ENCODE measurements at places on chromosomes 2 and 18.

DNA sequence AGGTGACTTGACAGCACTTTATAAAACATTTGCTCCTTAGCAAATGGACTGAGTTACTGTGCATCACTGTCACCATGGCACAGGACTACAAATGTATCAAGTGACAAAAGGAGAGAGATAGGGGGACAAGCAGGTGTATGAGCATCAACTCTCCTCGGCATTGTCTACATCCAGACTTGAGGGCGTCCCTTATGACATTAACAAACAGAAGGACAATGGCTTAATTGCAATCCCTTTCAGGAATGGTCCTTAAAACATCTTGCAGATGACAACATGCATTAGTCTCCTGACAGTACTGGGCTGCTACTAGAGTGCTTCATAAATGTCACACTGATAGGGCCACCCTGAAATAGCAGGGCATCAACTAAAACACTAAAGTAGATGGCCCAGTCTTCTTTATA lies 198.8 kb downstream of the PDE1A start:
- no peak for DNase-seq

- no peak for DNase-seq
Observed at GRCh38 chr2:234098681-234099080, 48.2 kb downstream of the SPP2 start.

- no peak for DNase-seq
Observed at GRCh38 chr2:27964067-27964466, 73.5 kb downstream of the BABAM2 start.

- no peak for DNase-seq
Observed at GRCh38 chr2:40457366-40457765, 5.5 kb upstream of the SLC8A1 start.

DNA sequence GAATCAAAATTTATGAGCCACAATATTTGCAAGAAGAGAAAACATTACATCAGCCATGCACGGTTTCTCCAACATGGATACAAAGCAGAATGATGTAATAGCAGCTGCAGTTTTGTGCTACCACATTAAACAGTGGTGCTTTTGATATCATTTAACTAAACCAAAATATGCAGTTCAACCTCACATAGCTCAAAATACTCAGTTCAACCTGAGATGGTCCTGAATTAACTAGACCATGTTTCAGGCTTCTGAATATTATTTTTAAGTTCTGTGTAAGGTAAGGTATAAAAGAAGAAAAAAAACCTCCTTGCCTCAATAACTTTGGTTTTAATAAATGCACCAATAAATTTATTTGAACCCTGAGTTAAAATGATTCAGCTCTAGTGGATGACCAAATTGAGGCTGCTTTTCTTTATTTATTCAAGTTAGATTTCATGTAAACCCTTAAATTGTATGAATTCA lies 18.8 kb upstream of the TSPYL6 start:
- peak; percentile 27 for DNase-seq

DNA sequence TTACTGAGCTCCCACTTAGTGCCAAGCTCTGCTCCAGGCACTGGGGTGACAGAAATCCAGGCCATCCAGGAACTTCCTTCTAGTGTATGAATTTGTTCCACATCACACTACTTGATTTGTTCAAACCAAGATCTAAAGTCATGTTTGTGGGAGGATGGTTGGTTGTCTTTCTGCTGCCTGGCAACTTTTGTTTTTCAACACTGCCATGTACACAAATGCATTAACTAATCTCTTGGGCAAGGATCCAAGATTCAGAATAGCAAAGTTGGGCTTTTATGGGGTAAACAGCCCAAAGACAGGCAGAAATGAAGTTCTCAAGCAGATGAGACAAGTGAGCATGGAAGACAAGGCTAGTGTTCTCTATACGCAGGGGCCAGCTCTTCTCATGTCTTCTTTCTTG lies 53.4 kb upstream of the PROKR1 start:
- DNase-seq: no peak

DNA sequence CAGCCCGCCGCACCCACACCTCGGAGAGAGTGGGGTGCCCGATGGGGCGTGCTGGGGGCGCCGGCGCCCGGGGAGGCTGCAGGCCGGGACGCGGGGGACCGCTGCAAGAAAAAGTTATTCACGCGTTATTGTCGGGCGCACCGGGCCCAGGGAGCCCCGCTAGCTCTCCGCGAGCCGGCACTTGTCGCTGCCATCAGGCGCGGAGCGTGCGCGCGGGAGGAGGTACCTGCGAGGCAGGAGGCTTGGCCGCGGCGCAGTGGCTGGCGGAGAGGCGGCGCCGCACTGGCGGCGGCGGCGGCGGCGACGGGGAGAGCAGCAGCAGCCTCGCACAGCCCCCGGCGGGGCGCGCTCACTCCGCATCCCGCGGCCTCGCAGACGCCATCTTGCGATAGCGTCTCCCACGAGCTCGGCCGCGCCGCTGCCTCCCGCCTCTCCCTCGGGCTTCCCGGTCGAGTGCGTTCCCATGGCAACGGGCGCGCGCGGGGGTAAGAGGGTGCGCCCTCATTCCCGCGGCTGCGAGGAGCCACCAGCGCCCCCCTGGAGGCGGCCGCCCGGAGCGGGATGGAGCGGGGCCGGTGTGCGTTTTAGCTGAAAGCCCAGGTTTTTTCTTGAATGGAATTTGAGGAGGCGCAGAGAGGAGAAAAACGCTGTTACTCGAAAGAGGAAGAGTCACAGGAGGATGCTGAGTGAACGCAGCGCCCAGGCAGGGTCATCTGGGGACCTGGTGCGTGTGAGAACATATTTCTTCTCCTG lies at the start of gene CHN1:
Gene CHN1 (minus strand): TSS at position 402 of the 753 bp plus-strand sequence. CDS start 469 bp downstream, outside the sequence.
- peak; percentile 60 for DNase-seq

GRCh38 chr2:237696461-237696860 lies 69.1 kb downstream of the LRRFIP1 start:
- no peak for DNase-seq

- no peak for DNase-seq
Observed at GRCh38 chr2:159449504-159450124, 163.1 kb upstream of the WDSUB1 start.

DNA sequence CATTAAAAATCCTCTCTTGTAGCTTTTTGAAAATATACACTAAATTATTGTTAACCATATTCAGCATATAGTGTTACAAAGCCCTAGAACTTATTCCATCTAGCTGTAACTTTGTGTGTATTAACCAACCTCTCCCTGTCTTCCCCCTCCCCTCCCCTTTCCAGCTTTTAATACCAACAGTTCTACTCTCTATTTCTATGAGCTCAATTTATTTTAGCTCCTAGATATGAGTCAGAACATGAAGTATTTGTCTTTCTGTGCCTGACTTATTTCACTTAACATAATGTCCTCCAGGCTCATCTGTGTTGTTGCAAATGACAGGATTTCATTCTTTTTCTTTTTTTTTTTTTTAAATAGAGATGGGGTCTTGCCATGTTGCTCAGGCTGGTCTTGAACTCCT lies 45.1 kb downstream of the GPD2 start:
- DNase-seq: no peak

- peak; percentile 19 for DNase-seq
Observed at GRCh38 chr2:44126106-44126797, 42.4 kb upstream of the PPM1B start.

DNA sequence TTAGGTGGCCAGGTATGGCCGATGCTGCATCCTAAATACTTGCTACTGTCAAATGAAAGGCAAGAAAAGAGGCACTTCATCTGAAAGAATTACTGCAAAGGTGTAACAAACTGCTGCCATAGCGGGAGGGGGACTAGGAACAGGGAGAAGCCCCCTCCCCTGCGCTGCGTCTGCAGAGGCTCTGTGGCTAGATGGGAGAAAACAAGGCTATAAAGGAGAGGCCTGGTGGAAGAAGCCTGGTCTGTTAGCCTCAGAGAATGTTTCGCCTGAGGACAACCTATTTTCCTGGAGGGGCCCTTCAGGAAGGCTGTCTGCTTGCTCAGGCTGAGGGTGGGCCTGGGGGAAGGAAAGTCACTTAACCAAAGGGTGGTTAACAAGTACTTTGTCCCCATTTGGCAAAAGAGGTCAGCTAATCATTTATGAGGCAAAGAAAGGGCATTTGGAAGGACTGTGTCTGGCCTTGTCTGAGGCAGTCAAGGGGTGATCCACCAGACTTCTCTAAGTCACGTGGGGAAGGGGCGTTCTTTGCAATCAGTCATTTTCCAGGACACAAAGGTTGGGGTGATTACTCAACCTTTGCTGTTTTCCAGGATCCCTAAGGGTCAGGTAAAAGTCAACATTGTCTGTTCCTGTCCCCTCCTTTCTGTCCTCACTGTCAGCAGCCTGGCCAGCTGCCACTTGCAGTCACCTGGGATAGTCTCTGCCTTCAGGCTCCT lies 103.0 kb upstream of the TMEM200C start:
- no peak for DNase-seq

GRCh38 chr2:55718165-55719008 lies 24.7 kb upstream of the PNPT1 start:
- DNase-seq: peak; percentile 72

DNA sequence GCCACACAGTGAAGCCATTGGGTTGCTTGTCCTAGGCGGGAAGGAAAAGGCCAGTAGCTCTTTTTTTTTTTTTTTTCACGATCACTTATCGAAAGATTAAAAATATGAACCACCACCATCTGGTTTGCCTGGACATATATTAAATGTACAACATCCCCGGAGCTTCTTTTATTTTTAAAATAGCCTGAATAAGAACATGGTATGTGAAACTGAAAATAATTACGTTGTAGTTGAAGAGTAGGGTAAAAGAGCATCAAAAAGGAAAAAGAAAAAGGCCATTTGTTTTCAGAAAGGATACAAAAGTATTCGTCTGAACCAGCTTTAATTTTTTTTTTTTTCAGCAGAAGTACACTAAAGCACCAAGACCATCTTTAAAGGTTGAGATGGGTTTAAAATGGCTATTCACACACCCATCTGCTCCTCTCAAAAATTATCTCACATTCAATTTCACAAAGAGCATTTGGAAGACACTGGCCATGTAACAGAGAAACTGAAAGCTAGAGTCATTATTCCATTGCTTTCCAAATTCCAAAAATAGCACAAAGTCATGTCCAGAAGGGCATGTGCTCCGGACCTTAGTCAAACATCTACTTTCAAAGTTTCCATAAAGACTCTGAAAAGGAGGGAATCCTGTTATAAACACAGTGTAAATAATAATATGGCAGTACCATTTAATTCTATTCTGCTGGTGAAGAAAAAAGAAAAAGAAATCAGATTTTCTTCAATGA lies 82.9 kb downstream of the SCN3A start:
- no peak for DNase-seq

GRCh38 chr2:65199166-65199565 lies 28.5 kb upstream of the ACTR2 start:
- DNase-seq: no peak

- no peak for DNase-seq
Observed at GRCh38 chr2:12915787-12916186, 199.1 kb downstream of the TRIB2 start.

DNA sequence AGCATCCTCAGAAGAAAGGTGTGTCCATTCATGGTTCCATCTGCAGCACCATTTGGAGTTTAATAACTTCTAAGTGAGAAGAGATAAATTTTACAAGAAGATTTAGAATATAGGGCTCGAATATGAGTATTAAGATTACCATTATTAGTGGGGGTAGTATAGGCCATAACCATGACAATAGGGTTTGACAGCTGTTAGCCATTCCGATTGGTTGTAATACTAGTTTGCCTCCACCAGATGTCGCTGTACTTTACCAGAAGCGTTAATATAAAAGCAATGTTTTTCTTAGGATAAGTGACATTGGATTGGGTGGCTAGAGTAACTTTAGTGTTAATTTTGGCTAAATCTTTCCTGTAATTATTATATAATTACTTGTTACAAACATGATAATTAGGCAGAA lies 107.5 kb upstream of the SRD5A2 start:
- DNase-seq: no peak

DNA sequence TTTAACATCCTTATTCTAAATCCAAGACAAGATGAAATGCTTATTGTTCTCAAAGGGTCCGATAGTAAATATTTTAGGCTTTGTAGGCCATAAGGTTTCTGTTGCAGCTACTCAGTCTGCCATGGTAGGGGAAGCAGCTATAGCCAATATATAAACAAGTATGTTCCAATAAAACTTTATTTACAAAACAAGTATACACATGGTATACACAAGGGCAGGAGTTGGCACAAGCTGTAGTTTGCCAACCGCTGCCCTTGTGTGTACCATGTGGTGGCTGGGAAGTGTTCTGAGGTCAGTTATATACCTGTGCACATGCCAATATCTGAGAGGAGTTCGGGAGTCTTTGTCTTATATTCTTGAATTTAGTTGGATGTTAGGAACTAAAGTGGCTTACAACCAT lies 126.0 kb upstream of the DNMT3A start:
- DNase-seq: no peak

DNA sequence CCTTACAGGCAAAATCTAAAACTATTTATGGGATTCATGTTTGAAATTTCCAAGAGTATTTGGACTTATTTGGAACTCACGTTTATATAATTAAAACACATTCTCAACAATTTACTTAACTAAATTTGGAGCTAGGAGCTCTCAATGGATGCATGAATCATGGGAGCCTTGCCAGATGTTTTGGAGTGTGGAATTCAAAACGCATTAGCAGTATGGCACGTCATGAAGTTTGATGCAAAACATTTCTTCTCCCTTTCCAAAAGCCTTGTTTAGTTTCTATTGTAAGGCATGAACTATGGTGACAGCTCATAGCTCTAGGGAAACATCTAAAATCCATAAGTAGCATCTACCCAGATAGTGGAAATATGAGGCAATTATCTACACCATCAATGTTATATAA lies 701.6 kb downstream of the SATB2 start:
- DNase-seq: no peak

- no peak for DNase-seq
Observed at GRCh38 chr2:196959734-196960338, 33.3 kb upstream of the PGAP1 start.

DNA sequence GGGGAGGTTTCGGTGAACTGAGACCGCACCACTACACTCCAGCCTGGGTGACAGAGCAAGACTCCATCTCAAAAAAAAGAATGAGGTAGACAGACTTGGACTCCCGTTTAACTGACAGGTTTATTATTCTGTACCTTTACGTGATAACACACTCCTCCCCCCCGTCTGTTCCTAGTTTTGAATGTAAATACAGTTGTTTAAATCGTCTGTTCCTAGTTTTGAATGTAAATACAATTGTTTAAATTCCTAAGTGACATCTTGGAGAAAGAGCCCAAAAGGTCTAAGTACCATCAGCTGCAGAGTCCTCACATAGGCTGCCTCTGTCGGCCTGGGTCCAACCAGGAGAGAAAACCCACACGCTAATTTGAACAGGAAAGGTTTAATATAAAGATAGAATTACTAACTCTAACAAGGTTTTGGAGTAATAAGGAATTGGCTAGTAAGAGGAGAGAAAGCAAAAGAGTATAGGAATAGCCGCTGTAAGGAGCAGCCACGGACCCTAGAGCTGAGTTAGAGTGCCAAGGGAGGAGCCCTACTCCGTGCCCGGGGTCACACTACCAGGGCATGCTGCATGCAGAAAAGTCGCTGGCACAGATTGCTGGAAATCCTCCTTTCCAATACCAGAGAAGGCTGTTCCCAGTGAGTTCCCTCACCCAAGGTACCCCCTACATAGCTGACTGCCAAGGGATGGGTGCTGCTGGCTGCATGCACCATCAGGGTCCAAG lies 83.5 kb upstream of the RANBP2 start:
- no peak for DNase-seq

Data from A172 (cell line).